ENCODE measurements at places on chromosomes 5 and 9. TPM values are rescaled to one million over a fixed set of nuclear protein-coding genes. Genes with fewer than 3 reads are reported as not detected.
A peak's percentile ranks its signal among the peaks of the same experiment; 100 is the strongest.

- DNase-seq, result peak; percentile 84
Observed at GRCh38 chr5:123610665-123611405, 98.9 kb downstream of the CSNK1G3 start.

DNA sequence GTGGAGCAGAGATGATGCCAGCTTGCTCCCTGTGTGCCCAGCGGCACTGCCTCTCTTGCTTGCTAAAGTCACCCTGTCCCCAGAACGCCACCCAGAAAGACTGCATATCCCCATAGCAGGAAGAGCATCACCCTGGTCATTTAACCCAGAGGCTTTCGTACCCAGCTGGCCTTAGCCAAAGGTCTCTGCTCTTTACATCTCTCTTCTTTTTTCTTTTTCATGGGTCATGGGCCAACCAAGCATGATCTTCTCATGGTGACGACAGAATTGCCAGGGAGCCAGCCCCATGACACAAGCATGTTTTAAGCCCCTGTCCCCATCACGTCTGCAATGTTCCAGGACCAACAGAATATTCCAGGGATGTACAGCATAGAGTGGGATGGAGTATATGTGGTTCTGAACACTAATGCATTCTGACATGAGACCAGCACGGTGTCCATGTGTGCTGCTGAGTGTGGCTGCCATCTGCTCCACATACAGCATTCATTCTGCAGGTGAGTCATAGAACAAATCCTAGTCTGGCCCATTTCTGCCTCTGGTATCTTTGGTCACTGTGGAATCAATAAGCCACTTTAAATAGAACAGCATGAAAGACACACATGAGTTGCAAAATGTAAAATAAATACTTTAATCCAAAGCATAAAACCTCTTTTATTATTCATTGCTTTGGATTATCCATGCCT lies 203.0 kb downstream of the MED10 start:
- DNase-seq, result no peak

The ORM2 gene
- total RNA-seq, result not detected

The ZFP37 gene
- 2.0 TPM for total RNA-seq

The KCNN2 gene
- total RNA-seq, result 1.4 TPM

The SPINK13 gene
- total RNA-seq, result not detected
